ENCODE measurements at places on chromosomes 1 and 21.

DNA sequence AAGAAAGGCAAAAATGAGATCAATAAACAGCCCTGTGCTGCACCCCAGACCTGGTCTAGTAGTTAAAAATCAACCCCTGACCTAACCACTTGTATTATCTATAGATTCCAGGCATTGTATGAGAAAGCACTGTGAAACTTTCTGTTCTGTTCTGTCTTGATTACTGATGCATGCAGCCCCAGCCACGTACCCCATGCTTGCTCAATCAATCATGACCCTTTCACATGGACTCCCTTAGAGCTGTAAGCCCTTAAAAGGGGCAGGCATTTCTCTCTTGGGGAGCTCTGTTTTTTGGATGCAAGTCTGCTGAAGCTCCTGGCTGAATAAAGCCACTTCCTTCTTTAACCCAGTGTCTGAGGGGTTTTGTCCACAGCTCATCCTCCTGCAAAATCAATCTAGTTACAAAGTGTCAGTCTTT, 24.2 kb upstream of the CD34 start:
- DNase-seq = no peak

- no peak for DNase-seq
Measured at GRCh38 chr1:206049919-206050600, 2.9 kb upstream of the RHEX start.

DNA sequence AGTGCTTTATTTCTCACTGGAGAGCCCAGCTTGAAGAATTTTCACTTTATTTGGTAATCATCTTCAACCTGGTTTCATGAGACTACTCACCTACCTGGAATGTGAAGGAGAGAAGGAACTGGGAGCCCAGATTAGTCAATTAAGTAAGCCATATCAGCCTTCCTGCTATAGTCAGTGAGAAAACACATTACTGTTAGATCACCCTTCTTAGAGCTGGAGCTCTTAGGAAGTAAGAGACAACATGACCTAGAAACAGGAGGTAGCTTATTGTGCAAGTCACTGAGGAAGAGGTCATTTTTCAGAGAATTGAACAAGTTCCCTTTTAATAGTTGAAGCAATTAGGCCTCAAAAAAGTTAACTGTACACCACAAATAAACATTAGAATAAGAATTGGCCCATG, 49.2 kb upstream of the TEKT2 start:
- DNase-seq = peak; percentile 45

DNA sequence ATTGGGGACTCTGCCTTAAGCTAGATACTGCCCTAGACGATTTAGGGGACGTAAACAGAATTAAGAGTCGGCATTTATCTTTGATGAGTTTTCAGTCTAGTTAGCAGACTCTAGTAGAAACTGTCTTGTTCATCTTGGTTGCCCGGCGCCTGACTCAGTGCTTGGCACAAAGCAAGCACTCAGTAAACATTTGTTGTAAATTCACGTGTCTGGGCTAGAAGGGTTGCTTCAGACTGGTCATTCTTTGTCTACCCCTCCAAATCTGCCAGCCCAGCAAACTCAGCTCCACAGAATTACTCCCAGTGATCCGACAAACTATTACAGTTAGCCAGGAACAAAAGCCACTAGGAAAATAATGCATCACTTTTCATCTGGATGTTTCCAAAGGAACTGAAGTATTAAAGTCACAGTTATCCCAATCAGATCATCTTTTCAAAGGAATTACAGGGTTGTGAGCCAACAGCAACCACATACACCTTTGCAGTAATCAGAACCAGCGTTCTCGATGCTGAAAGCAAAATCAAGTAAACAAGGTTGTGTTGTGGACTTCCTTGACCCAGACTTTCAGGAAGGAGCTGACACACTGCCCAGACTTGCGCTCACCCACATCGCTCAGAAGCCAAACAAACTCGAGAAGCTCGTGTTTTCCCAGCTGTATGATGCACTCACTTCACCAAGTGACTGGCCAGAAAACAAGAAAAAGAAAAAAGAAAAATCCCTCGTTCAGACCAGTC, 66.5 kb upstream of the GADD45A start:
- peak; percentile 91 for DNase-seq

DNA sequence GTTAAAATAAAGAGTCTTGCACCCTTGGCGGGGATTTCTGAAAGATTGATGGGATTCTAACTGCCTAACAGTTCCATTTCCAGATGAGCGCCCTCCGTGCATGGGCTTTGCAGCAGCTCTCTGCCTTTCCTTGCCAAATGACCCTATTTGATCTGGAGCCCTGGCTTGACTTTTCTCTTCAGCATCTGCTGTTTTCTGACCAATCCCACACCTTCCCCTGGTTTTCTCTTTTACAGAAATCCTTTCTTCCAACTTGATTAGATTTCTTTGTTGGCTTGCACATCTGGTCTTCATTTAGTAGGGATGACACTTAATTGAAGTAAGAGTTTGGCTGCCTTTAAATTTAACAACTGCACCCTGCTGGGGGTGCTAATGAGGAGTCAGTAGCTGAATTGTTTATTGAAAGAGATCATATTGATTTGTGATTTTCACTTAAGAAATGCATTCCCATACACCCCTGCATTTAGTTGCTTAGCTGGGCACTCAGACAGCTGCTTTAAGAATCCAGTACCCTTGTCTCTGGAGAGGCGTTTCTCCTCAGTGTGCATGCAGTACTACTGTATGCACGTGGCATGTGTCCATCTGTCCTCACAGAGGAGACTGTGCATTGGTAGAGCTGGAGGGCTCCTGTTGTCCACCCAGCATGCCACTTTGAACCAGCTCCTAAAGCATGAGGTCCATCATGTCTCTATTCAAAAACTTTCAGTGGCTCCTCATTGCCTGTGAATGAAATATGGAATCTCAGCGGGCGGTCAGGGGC, 99.7 kb downstream of the NOS1AP start:
- peak; percentile 20 for DNase-seq

GRCh38 chr1:41281334-41281733, 39.2 kb upstream of the SCMH1 start:
- no peak for DNase-seq

DNA sequence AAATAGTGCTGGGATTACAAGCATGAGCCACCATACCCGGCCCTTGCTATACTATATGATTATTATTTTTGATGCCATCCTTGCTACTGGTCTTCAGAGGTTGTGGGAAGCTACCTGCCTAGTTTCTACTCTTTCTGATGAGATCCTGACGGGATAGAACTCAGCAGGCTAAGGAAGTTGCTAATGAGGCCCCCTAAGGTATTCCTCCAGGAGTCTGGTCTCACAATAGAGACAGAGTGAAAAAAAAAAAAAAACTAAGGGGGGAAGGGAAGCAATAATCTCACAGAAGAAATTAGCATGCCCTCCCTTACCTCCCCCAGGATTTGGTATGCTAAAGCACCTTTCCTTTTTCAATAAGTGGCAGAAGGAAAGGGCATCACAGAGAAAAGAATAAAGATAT, 17.6 kb downstream of the INTS3 start:
- no peak for DNase-seq

Data from AG10803 (cell line).